ENCODE measurements at places on chromosomes 3 and 15.

DNA sequence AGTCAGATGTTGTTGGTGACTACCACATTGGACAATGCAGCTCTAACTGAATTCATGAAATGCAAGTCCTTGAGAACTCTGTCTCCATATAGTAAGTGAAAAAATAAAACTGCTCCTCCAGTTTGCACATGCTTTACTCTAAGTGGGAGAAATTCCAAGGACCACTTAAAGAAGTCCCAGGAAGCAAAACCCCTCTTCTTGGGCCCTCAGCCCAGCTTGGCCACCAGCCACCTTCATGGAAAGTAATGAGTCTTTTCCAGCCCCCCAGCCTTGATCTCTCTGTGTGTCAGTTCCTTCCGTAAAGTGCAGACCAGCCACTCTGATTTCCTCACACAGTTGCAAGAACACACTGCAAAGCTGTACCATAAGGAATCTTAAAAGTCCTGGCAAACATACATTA, 34.5 kb downstream of the DAPK2 start:
- DNase-seq = no peak

DNA sequence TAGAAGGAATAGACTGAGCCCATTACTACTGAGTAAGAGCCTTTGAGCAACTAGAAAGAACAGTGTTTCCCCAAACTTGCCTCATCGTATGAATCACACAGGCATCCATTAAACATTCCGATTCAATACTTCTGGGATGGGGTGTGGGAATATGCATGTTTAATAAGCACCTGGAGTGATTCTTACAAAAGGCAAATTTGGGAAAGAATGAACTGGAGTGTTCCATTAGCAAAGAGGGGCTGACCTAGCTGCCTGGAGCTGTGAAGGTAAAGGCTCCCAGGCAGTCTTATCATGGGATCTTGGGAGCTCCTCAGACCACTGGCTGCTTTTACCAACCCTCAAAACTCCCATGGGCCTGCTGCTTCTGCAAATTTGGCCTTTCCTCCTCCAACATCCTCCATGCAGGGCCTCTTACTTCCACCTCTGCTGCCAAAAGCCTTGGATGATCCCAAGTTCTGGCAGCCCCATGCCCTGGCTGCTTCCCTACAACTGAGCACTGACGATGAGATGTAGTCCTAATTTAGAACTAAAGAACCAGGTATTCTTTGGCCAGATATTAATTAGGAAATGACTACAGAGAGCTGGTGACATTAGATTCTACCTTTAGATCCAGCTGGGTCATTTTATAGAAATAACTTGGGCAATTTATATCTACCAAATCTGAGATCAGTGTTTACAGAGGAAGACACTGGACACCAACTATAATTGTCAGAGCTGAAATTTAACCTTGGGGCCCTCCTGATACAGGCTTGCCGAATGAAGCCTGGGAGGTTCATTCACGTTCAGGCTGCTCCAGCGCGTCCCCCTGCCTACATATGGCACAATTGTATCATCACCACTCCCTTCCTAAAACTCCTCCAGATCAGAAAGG, 11.2 kb upstream of the HOMER2 start:
- DNase-seq = no peak

DNA sequence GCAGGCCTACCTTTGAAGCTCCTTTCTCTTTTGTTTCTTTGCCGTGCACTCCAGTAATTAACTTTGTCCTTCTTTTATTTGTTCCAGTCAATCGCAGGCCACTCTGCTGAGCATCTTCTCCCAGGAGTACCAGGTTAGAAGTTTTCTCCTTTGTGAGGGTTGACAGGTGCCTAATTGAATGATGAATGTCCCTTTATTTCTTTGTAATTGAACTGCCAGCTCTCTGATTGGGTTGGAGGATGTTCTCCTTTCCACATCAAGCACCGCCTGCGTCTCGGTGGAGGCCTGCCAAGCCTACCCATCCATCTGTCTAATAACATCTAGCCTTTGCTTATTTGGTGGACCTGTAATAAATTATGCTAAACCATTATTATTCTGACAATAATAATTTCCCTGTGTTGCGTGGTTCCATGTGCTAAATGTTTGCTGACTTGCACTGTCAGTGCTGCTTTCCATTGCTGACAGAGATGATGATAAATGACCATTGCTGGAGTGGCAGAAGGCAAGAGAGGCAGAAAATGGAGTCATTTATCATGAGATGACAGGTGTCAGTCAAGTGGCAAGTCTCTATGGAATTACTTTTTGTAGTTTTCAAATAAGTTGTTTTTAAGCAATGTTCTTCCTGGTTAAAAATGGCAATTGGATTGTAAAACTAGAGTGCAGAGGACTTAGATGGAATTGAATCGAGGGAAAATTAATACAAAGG, 64.9 kb downstream of the CDIN1 start:
- DNase-seq = no peak

- DNase-seq = no peak
These were observed 21.8 kb upstream of the CLDN18 start for GRCh38 chr3:137988152-137988551.

DNA sequence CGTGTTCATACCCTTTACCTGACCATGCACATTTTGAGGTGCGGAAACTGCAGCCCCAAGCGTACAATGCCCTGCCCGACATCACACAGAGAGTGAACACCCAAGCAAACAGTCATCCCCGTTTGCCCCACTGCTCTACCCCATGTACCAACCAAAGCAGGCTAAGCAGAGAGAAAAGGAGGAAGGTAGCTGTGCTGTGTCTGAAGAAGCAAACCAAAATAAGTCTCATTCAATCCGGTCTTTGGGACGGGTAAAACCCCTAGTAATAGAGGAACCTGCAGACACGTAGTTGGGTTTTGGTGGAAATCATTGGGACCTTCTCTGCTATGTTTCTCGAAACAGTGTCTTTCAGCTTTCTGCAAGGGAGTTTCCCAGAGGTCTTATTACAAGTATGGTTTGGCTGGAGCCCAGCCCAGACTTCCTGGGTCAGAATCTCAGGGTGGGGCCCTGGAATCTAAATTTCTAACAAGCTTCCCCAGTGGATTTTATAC, 164.6 kb upstream of the HES1 start:
- DNase-seq = peak; percentile 83

- DNase-seq = peak; percentile 90
These were observed 1045.5 kb upstream of the NR2F2 start for GRCh38 chr15:95284933-95285421.

GRCh38 chr3:161852744-161853143, 356.1 kb downstream of the OTOL1 start:
- DNase-seq = no peak

- no peak for DNase-seq
These were observed 13.1 kb downstream of the WDR53 start for GRCh38 chr3:196555295-196555694.

DNA sequence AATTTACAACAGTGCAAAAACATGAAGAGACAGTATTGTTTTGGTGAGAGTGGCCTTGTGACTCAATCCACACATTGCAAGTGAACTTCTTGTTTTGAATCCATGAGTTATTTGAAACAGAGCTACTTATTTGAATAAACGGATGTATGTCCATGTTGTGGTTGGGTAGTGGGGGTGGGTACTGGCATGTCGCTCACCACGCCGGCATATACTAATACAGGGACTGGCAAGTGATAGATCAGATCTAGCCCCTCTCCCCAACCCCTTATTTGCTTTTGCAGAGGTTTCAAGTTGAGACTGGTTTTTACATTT, 83.8 kb downstream of the EDEM1 start:
- DNase-seq = no peak

DNA sequence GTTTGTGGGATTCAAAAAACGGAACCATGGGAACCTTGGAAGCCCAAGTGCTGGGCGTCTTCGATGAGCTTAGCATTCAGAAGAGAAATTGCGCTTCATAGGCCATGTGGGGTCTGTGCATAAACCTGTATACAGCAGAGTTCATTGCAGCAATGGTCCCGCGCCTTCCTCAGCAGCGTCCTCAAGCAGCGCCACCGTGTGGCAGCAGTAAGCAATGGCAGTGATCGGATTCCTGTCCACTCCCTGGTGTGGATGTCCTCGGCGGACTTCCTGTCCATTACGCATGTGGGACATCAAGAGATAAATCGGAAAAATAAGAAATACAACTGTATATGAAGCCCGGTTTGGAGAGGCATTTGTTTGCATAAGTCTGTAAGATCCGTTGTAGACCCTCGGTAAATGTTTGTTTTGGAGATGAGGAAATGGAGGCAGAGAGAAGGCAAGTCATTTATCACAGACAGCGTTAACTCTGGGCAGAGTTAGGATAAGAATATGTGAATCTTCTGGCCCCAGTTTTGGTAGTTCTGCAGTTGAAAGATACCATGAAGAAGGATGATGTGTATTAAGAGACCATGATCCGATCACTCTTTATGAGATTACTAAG, 57.7 kb downstream of the CNTN4 start:
- no peak for DNase-seq

- DNase-seq = no peak
These were observed 34.1 kb downstream of the SHC4 start for GRCh38 chr15:48929661-48930060.

- DNase-seq = no peak
These were observed 98.6 kb downstream of the MESD start for GRCh38 chr15:80891006-80891405.

DNA sequence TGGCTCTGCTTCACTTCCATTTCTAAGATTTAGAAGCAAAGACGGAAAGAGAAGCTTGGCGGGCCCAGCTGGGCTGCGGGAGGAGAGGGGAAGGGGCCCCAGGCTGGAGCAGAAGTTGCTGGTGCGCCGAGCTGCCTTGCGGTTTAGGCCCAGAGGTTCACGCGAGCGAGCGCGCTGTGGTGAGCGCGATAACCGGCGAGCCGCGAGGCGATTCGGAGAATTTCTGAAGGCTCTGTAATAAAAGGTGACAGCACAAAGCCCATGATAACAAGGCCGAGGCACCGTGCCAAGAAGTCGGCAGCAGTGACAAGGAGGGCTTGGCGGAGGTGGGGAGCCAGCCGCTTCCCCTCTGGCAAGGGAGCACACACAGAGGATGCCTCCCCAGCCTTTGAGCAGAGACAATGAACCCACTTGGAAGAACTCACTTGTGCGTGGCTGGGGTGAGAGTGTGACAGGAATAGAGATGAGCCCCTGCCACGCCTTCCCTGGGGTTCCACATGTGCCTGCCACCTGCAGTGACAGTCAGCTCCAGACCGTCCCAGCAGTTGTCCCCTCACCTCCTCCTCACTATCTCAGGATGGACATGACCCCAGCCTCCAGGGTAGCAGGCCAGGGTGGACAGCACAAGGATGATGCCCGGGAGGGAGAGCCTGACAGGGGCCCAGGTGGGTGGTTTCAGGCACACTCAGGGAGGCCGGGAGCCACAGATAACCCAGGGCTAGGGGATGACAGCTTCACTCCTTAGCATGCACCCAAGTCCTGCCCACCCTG, 315.2 kb downstream of the UACA start:
- DNase-seq = no peak

- DNase-seq = no peak
These were observed 159.5 kb upstream of the TBC1D5 start for GRCh38 chr3:17901893-17902292.

- DNase-seq = no peak
These were observed 73.4 kb downstream of the PLXNA1 start for GRCh38 chr3:127056281-127056680.

- DNase-seq = no peak
These were observed 246.7 kb downstream of the MCTP2 start for GRCh38 chr15:94477913-94478553.

DNA sequence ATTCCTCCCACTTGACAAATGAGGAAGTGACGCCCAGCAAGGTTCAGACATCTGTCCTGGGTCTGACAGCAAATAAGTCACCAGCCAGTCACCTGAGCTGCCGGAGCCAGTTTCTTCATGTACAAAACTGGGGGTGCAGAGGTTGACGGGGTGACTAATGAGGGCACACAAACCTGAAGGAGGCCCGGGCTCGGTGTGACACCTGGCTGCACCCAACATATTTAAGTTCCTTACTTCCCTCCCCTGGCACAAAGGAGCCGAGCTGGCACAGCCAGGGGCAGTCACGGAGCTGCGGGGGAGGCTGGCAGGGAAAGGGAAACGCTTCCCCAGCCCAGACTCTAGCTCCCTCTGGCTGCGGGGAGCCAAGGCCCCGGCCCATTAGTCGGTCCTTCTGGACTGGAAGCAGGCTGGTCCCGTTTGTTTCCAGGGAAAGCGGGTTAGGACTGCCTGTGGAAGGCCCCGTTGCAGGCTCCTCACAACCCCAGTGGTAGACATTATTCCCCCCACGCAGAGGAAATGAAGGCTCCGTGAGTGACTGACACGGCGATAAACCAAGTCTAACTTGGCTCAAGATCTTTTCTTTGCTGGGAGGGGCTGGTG, 2.3 kb downstream of the FBXL22 start:
- DNase-seq = peak; percentile 27

DNA sequence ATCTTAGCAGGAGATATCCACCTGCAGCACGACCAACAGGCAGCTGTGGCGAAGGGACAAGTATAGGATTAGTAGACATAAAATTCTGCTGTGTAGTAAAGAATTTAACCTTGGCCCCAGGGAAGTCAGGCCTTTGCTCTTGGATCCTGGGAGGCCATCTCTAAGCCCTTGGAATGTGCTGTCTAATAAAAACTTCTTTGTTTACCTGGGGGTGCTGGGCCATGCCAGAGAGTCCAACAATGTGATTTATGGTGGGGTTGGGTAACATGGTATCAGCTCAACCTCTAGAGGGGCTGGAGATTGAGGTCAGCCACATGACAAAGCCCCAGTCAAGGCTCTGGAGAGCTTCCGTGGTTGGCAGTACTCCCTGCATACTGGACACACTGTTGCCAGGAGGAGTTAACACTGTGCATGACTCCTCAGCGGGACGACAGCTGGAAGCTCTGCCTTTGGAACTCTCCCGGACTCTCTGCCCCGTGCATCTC, 52.4 kb downstream of the HEG1 start:
- DNase-seq = peak; percentile 93

DNA sequence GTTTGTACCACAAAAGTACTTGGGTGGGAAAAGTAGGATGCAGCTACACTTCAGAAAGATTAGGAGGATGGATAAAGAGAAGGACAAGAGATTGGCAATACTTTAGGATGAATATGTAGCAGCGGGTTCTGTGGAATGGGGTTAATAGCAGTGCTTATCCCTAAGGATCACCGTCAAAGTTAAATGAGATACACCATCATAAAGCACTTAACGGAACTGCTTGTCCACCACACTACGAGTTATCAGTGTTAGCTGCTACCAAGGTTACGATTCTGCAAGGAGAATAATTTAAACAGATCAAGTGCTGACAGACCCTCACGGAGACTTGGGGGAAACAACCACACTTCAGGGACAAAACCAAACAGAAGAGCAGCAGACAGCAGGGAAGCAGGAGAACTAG, 963 bp downstream of the SHQ1 start:
- DNase-seq = no peak

Measured in fibroblast of villous mesenchyme (primary cell).